Suprapubic skin (tissue), 4 donors: ENCODE measurements at places on chromosomes 1 and 21.

- peak; percentile 82 for DNase-seq
Measured at GRCh38 chr1:222454782-222455181, 93.1 kb downstream of the HHIPL2 start.

DNA sequence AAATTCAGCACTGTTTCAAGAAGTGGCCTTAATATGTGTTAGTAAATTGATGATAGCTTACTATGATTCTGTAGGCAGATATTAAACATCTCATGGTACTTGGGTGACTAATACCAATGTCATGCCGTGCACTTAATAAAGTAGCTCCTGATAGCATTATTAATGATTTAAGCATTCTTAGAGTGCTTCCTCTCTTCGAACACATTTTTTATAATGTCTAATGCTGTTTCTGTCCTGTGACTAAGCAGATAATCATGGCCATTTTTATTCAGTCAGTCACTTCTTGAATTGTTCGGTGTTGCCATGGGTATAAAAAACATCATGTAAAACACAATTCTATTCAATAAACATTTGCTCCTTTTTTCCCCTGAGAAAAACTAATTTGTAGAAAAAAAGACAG, 804.6 kb upstream of the ADGRL4 start:
- no peak for DNase-seq

GRCh38 chr1:96596226-96596922, 125.2 kb upstream of the PTBP2 start:
- DNase-seq: no peak

GRCh38 chr1:242203262-242203661, 204.4 kb upstream of the MAP1LC3C start:
- DNase-seq: no peak

GRCh38 chr21:16709866-16710550, 802.8 kb upstream of the CXADR start:
- no peak for DNase-seq

DNA sequence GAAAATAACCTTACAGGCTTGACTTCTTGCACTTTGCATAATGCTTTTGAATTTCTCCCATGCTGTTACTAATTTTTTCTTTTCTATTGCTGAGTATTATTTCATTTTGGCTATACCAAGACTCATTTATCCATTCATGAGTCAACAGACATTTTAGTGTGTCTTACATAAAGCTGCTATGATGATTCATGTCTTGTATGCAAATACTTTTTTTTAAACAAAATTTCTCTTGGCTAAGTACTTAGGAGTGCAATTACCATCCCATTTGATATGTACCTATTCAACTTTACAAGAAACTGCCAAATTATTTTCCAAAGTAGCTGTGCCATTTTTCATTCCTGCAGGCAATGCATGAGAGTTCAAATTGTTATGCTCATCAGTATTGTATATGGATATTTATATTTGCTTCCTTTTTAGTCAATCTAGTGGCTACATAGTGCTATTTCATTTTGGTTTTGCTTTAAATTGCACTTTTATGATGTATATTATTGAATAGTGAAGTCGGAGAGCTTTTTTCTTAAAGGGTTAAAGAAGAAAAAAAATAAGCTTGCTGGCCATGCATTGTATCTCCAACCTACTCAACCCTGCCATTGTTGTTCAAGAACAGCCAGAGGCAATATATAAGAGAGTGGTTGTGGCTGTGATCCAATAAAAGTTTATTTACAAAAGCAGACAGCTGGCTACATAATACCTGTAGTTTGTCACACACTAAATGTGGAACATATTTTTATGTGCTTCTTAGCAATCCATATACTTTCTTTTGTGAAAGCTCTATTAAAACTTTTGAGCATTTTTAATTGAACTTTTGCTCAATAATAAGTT, 862.8 kb downstream of the KCNT2 start:
- no peak for DNase-seq

DNA sequence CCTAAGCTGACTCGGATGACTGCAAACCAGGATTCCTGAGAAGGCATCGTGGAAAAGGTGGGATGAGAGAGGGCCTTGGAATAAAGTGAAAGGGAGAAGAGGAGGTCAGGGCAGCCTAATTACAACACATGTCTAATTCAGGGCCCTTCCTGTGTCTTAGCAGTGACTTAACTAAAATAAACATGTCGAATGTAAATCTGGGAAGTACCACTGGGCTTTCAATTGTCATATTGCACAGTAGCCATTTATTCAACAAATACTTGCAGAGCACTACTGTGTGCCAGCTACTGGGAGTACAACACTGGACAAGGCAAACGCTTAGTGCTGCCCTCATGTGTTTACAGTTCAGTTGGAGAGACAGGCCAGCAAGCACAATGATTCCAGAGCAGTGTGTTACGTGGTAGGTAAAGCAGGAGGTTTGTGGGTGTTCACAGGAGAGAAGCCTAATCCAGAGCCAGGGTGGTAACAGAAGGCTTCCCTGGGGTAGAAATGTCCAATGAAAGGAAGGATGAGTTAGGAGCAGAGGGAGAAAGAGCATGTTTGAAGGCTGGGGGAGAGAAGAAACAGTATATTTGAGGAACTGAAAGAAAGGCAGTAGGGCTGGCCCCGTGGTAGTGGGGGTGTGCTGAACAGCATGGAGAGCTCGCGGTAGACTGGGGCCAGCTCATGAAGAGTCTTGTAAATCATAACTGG, 38.0 kb upstream of the RASAL2 start:
- no peak for DNase-seq

- DNase-seq: no peak
Measured at GRCh38 chr21:18608226-18608625, 204.6 kb upstream of the TMPRSS15 start.

DNA sequence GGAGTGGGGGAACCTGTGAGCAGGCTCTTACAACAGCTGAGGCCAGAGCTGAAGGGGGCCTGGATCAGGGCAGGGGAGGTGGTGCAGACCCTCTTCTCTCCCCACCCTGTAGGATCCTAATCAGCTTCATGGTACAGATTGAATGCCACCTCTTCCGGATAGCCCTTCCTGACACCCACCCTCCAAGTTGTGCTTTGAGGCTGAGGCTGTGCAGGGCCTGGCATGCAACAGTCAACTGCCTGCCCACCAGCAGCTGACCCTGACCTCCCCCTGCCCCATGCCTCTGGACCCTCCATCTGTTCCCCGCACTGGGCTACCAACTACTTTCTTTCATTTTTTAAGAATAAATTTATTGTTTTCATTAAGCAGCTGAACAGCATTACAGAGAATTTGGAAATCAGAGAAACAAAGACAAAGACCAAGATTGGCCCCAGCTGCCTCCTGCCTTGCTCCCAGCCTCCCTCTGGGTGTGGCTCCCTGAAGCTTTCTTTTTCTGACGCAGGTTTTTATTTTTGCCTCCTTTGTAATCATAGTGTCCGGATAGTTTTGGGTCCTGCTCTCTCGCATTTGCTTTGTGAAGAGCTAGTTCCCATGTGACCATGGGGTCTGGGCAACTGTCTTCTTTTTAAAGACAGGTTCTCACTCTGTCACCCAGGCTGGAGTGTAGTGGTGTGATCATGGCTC, 12.8 kb downstream of the ZNF362 start:
- DNase-seq: no peak

DNA sequence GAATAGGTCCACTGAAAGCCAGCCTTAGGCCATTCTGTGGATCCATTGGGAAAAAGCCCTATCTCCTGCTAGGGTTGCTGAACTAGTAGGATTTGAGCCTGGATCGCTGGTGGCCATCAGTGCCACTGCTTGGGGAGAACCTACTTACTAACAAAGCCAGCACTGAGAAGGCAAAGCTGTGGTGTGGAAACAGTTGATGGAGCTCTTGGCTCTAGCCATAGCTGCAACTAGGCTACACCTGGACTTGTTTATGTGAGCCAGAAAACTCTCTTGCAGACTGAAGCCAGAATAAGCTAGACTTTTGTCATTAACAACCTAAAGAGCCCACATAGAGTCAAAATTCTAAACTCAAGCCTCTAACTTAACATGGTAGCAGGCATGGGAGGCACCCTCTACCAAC, 20.7 kb downstream of the DAB1 start:
- no peak for DNase-seq

GRCh38 chr1:46077644-46078043, 54.8 kb downstream of the PIK3R3 start:
- DNase-seq: no peak

DNA sequence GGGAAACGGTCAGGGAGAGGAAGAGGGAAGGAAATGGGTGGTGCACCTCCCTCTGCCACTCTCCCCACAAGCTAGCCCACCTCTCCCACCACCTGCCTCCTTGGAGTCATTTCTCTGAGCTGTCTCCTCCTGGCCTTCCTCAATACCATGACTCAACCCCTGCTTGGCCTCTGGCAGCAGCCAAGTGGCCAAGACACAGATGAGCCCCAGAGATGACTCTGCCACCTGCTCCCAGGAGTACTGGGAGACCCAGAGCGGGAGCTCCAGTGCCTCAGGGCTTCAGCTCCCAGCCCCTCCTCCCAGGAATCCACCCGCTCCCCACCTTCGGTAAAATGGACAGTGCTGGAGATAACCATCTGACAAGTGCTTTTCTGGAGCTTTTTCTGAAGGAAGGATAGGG, 2.6 kb downstream of the S100A16 start:
- DNase-seq: no peak

GRCh38 chr1:77412069-77412819, 130.4 kb downstream of the AK5 start:
- DNase-seq: no peak

- DNase-seq: no peak
Measured at GRCh38 chr1:64975740-64976139, 9.4 kb upstream of the JAK1 start.

- no peak for DNase-seq
Measured at GRCh38 chr1:14707531-14708445, 109.3 kb downstream of the KAZN start.

- no peak for DNase-seq
Measured at GRCh38 chr1:3456964-3457909, 2.8 kb downstream of the ARHGEF16 start.

DNA sequence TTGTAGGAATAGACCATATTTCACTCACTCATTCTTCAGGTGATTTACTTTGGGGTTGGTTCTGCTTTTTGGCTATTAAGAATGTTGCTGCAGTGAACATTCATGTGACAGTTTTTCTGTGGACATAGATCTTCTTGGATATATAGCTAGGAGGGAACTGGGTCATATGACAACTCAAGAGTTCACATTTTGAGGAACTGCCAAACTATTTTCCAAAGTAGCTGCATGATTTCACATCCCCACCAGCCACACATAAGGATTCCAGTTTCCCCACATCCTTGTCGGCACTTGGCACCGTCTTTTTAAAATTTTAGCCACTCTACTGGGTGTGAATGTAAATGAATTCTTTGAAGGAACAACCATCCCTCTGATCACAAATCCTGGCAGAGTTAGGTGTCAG, 126.0 kb downstream of the PRDM2 start:
- DNase-seq: no peak

DNA sequence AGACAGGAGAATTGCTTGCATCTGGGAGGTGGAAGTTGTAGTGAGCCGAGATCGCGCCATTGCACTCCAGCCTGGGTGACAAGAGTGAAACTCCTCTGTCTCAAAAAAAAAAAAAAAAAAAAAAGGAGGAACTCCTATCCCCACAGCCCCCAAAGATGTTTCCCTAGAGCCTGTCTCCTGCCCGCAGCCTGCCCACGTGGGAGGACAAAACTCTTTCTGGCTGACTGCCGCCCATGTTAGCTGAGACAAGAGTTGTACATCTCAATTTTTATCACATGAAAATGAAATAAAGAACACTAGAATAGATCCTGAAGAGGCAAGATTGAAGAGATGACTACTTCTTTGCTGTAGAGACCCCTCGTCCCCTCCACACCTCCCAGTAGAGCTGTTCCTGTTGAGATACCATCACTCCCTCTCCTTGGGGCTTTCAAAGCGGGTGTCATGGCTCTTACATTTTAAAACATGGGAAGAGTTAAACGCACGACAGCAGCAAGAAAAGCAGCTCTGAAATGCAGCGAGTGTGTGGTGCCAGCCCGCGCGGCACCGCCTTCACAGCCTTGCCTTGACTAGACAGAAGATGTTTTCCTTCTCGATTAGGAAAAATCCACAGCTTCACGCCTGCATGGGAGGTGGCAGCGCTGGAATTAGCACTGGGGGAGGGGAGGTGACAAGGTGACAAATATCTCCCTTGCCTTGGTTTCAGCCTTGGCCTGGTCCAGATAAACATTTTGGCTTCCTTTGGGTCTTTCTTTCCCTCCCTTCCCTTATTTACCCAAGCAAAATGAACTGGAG, 253.4 kb upstream of the CSF3R start:
- DNase-seq: no peak

GRCh38 chr1:15251857-15252835, 5.1 kb downstream of the FHAD1 start:
- DNase-seq: no peak

- no peak for DNase-seq
Measured at GRCh38 chr21:17002594-17003257, 510.1 kb upstream of the CXADR start.
